ENCODE measurements at places on chromosomes 3 and 15.

DNA sequence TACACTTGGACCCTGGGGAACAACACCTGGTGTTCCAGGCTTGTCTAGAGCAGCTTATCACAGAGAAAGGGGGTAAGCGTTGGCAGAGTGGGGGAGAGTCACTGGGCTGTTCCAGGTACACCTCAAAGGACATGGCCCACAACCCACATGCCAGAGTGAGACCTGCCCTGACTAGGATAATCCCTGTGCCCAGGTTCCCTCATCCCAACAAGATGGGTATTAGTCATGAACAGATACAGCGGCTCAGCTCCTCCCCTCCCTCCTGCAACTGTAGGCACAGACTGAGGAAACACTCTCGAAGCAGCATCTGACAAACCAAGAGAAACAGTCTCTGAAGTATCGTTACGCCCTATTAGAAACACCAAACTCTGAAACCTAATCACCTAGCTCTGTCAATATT is 32.1 kb upstream of the RPS17 start:
- DNase-seq, result no peak

DNA sequence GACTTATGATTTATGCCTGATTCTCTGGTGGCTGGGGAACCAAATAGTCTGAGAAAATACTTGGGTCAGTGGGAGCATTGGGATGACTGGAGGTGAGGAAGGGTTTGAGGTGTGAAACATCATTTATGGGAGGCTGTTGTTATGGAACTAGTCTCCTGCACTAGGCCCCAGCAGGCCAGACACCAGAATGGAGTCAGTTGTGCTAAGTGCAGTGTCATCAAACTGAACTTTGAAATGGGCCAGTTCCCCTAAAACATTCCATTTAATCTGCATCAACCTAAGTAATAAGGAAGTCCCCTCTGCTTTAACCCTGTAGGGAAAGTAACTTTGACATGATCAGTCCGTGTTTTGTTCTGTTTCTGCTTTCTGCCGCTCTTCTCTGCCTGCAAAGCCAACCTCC is 44.9 kb upstream of the KLHL25 start:
- no peak for DNase-seq

- DNase-seq, result no peak
Measured at GRCh38 chr15:84766461-84767035, 18.2 kb downstream of the ZNF592 start.

- DNase-seq, result no peak
Measured at GRCh38 chr15:101055411-101055810, 136.3 kb downstream of the LRRK1 start.

GRCh38 chr15:78615151-78615589 is 5.6 kb downstream of the CHRNA3 start:
- no peak for DNase-seq

DNA sequence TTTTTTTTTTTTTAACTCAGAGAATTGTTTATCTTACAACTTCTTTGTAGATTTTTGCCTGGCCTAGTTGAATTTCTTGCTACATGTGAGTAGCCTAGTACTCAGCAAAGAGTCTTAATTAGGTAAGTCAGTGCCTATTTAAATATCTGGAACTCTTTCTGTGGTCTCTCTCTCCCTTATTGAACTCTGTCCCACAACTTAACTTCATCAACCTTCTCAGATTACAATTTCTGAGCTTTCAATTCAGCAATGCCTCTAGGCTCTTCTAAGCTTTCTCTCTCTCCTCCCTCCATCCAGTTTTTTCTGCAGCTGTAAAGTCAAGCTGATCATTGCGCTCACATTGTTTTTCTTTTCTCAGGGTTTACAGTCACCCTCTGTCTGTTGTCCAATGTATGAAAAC is 517.6 kb upstream of the ROBO1 start:
- no peak for DNase-seq

DNA sequence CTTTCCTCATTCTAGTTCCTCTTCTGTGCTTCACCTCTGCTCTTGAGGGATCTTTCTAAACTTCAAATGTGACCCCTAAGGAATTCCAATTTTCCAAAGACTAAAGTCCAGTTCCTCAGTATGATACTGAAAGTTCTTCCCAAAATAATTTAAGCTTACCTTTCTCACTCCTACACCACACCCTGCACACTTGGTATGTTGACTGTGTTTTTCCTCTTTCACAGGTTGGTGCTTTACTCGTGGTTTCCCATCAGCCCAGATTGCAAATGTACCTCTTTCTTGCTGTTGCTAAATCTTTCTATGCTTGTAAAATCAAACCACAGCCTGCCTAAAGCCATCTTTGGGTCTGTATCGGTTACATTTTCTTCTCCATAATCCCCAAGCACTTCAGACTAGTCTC is 30.5 kb upstream of the CLDN16 start:
- DNase-seq, result no peak

DNA sequence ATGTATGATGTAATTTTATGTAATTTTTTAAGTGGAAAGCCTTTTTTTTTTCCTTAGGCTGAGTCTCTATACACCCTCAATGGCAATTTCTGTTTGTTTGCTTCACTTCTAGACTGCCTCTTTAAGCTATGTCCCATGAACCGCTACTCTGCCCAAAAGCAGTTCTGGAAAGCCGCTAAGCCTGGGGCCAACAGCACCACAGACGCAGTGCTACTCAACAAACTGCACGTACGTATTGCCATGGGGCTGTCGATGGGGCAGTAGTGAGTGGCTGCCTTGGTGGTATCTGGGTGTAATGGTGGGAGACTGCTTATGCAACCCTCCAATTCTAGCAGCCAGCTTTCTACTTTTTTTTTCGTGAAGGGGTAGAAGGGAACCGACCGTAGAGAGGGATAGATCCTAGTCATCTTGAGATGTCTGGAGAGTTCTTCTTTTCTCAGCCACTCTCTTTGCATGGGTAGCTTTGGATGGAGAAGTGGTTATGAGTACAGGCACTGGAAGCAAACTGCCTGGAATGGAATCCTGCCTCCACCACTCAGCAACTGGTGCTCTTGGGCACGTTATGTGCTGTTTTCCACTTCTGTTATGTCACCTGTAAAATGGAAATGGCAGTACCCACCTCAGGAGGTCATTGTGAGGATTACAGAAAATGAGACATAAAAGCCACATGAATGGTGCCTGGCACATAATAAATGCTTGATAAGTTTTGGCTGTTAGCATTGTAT is 134.7 kb downstream of the ITPR1 start:
- DNase-seq, result no peak

GRCh38 chr3:180764481-180764880 is 85.2 kb upstream of the CCDC39 start:
- DNase-seq, result no peak

GRCh38 chr3:67000009-67000408 is 1.9 kb downstream of the KBTBD8 start:
- peak; percentile 23 for DNase-seq

- no peak for DNase-seq
Measured at GRCh38 chr15:99306694-99307338, 55.5 kb downstream of the LRRC28 start.

- DNase-seq, result no peak
Measured at GRCh38 chr3:46907271-46907670, 29.8 kb downstream of the PTH1R start.

- DNase-seq, result peak; percentile 56
Measured at GRCh38 chr3:141853081-141853601, 23.3 kb upstream of the ATP1B3 start.

DNA sequence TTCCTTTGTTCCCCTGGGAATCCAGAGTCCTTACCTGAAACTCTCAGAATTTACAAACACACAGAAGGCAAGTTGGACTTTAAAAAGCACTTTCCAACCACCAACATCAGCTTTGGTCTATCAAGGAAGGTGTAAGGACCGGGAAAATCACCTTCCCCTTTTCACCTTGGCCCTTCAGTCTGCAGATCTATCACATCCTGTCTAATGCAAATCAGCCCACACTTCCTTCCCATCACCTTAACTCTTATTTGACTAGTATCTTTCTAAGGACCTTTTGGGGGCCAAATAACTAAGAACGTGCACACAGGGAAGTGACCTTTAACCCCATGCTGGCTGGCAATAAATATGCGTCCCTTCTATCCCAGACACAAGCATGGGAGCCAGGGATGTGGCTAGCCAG is 320.6 kb downstream of the ARRDC4 start:
- no peak for DNase-seq

- DNase-seq, result peak; percentile 65
Measured at GRCh38 chr15:82851981-82852511, 42.6 kb downstream of the WHAMM start.

DNA sequence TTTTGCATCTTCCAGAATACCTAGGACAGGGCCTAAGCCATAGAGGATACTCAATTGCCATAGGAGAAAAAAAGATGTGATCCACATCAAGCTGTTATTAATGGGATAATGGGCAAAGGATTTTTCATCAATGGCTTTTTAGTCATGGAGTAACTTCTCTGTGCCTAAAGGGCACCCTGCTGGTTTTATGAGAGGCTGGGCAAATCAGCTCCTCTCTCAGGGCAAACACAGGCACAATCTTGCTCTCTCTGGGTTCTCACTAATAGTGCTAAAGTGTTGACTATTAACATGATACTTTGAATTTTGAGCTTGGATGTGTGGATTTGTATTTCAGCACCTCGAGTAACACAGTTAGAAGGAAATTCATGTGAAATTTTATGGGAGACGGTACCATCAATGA is 67.6 kb downstream of the GHSR start:
- DNase-seq, result no peak

- no peak for DNase-seq
Measured at GRCh38 chr3:5185093-5185673, 2.3 kb upstream of the EDEM1 start.

DNA sequence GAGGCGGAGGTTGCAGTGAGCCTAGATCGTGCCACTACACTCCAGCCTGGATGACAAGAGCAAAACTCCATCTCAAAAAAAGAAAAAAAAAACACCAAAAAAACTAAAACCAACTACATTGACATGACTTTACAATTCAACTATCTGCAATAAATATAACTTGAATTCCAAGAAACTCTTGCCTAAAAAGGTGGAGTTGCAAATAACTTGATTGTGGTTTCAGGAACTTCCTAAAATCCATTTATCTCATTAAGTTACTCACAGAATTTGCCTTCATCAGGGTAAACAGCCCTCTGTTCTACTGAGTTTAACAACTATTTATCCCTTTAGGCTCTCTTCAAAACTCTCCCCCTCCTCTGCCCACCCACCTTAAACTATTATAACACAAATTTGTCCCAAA is 2.7 kb upstream of the MAPK6 start:
- DNase-seq, result no peak

- DNase-seq, result peak; percentile 30
Measured at GRCh38 chr3:20573175-20573574, 387.2 kb upstream of the SGO1 start.

GRCh38 chr3:138781012-138781470 is 53.7 kb downstream of the PIK3CB start:
- no peak for DNase-seq

GRCh38 chr3:189820365-189820720 is 189.2 kb downstream of the TP63 start:
- no peak for DNase-seq

DNA sequence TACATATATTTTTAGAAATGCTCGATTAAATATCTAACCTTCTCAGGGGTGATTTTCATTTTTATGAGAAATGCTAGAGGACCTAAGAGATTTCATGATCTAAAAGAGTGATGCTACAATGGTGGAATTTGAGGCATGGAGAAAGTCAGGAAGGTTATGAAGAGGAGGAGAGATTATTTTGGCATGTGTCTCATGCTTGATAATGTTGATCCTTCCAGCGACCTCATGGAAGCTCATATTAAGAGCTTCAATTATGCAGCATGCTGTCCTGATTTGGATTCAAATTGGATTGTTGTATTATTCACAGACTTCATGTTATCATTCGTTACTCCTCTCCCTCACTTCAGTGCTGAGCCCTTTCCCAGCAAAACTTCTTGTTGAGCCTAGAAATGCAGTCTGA is 112.5 kb downstream of the RAP2B start:
- DNase-seq, result no peak

DNA sequence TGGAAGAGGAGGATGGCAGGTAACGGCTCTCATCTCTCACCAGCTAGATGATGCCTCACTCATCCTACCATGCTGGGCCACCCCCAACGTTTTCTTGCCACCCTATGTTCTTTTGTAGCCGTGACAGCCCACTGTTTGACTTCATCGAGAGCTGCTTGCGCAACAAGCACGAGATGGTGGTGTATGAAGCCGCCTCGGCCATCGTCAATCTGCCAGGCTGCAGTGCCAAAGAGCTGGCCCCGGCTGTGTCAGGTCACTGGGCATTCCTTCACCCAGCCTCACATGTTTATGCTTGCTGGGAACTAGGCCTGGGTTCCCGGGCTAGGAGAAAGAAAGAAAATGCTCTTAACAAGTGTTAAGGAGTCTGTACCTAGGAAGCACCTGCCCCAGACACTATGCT is 8.2 kb downstream of the COPG1 start:
- no peak for DNase-seq

DNA sequence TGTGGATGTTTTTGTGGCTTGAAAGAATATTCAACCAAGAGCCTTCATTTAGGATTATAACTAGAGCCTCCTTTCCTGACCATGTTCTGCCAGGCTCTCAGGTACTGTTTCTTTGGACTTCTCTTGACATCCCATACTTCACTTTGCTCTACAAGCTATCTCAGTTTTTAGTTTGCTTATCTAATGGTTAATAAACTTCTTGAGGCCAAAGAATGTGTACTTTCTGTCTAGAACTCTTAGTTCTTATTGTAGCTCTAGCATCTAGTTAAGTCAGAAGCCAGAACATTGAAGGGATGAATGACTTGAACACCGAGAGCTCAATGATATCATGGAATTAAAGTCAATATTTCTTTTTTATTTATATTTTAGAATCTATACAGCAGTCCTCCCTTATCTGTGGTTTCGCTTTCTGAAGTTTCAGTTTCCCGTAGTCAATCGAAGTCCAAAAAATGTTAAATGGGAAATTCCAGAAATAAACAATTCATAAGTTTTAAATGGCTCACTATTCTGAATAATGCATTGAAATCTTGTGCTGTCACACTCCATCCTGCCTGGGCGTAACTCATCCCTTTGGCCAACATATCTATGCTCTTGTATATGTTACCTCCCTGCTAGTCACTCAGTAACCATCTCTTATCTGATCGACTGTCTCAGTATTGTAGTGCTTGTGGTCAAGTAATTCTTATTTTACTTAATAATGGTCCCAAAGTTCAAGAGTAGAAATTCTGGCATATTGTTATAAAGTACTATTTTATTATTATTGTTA is 368.6 kb upstream of the RBMS3 start:
- no peak for DNase-seq

GRCh38 chr3:94305835-94306611 is 243.2 kb downstream of the NSUN3 start:
- DNase-seq, result no peak

DNA sequence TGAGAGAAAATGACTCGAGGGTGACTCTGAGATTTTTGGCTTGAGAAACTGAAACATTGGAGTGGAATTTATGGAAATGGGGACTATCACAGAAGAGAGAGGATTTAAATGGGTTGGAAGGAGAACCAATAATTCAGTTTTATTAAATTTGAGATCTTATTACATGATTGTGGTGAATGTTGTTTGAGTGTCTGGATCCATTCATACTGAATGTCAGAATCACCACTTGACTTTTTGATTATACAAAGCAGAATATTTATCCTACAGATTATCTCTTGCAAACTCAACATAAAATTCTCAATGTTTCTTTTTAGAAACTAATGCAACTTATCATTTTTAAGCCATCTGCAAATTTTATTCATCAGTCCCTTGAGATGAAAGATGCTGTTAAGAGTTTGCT is 332.8 kb downstream of the CNTN3 start:
- DNase-seq, result no peak

GRCh38 chr3:124281453-124282316 is 289.8 kb upstream of the ROPN1 start:
- DNase-seq, result peak; percentile 55

GRCh38 chr3:48306290-48306689 is 27.2 kb downstream of the SPINK8 start:
- no peak for DNase-seq
